RKO (cell line): ENCODE measurements at places on chromosomes 3 and 15.
A peak's percentile ranks its signal among the peaks of the same experiment; 100 is the strongest.

DNA sequence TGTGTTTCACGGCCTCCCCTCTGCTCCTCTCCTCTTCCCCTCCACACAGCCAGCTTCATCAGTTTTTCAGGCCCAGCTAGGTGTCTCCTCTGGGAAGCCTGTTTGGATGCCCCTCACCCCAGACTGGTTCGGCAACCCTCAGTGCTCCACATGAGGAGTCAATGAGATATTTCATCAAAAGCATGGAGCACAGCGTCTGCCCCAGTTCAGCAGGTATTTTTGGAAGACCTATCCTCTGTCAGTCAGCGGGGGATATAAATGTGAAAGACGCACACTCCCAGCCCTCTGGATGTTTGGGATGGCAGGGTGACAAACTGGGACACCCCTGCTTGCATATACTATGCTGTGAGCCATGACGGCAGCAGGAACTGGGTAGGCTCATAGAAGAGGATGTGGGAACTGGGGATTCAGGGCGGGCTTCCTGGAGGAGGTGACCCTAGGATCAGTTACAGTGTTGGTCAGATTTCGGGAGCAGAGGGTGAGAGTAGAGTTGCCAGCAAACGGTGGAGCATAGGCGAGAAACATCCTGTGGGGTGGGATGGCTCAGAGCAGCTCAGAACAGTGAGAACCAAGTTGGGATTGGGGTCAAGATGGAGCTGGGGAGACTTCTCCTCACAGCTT, 42.9 kb downstream of the PXYLP1 start:
- no peak for DNase-seq

DNA sequence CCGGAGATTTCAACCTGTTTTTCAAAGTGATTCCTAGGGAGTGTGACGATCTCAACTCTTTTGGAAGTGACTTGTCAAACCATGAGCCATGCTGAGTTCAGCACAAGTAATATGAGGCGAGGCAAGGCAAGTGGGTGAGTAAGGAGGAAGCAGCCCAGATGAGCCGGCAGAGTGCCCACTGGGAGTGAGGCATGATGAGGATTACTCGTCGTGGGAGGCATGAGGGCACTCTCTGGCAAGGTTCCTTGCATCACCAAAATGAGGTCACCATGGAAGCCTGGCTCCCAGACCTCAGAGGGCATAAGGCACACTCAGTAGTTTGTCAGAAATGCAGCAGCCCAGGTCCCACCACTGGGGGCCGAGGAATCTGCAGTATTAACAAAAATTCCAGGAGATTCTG, 636.1 kb downstream of the MAGI1 start:
- DNase-seq: peak; percentile 98

DNA sequence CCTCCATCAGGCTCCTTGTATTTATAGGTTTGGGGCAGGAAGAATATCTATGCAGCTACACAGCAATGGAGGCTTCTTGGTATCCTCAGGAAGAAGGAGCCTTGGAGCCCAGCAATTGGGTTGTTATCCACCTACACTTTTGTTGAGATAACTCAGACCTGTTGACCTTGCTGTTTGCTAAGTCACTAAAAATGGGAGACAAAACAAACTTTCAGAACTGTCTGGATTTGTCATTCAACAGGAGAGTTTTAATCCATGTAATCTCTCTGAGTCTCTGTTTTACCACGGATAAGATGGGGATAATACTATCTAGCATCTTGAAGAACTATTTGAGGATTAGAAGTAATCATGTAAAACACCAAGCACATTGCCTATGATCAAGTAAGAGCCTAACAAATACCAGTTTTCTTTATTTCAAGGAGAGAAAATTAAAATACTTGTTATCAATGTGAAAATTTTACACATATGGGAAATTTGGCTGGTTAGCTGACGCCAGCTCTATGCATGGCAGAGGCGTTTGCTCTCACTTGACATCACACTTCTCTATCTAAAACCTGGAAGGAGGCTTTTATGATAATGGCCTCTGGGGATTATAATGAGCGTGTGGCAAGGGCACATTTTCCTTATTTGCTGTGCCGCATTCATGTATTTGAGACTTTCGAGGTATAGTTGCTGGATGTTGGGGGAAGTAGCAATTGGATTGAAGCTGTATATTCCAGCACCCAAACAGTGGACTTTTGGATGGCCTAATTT, 215.6 kb downstream of the PDCD6IP start:
- DNase-seq: no peak

GRCh38 chr15:58840048-58840447, 68.9 kb downstream of the MINDY2 start:
- DNase-seq: no peak

- no peak for DNase-seq
These were observed 15.1 kb downstream of the EIF1B start for GRCh38 chr3:40324621-40325020.

DNA sequence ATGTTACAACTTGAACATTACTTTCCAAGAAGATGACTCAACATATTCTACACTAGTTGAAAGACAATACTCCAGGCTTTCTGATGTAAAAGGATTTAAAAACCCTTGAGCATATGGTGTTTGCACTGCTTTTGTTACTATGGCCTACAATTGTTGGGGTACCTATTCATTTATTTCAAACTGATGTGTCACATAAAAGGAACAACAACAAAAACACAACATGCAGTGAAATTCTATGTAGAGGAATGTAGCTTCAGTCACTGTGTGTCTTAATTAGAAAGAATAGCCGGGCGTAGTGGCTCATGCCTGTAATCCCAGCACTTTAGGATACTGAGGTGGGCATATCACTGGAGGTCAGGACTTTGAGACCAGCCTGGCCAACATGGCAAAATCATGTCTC, 1.6 kb downstream of the SPATA16 start:
- no peak for DNase-seq

GRCh38 chr3:169285057-169286033, 378.2 kb downstream of the MECOM start:
- no peak for DNase-seq

DNA sequence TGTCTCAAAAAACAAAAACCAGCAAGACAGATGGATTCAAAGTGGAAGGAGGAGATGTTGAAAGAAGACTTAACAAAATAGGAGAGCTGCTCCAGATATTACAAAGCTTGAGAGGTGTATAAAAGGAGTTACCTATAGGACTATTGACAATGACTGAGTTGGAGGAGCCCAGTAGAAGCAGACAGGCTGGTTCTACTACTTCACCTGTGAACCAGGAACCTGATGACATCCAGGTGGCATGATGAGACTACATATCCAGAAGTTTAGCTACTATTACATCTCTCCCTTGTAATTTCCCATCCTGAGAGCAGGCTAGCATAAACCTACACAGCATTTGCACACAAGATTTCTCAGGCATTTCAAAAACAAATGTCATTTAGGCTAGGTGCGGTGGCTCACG, 49.3 kb downstream of the CPEB1 start:
- DNase-seq: no peak

GRCh38 chr3:126348308-126348920, 8.8 kb downstream of the KLF15 start:
- DNase-seq: peak; percentile 24

- no peak for DNase-seq
These were observed 34.0 kb downstream of the BHLHE40 start for GRCh38 chr3:5013021-5013906.

DNA sequence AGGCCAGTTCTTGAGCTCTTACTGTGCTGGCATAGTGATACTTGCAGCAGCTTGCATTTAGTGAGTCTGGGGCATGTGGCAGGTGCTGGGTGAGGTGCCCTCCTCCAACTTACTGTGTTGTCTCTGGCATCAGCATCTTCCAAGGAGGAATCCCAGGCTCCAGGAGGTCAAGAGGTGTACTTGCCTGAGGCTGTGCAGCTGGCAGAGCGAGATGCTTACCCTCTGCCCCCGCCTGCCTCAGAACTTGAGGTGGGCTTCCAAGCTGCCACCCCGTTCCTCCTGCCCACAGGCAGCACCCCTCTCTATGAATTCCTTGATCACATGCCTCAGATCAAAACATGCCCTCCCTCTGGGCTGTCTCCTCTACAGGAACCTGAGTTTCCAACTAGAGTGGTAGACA, 86.0 kb downstream of the EEFSEC start:
- DNase-seq: no peak

DNA sequence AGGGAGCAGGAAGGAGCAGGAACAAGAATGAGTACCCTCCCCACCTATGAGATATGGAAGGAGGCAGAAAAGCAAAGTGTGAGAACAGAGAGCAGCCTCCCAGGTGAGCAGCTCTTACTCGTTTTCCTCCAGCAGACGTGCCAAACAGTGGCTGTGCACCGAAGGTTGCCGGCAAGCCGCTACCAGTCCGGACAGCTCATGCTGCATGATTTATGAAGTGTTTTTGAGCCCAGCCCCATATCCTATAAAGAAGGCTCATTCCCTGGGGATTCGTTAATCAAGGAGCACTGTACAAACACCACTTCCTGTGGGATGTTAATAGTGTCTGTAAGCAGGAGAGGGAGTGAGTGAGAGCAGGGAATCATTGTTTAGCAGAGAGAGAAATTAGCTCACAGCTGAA, 118.3 kb upstream of the FOXB1 start:
- DNase-seq: no peak

DNA sequence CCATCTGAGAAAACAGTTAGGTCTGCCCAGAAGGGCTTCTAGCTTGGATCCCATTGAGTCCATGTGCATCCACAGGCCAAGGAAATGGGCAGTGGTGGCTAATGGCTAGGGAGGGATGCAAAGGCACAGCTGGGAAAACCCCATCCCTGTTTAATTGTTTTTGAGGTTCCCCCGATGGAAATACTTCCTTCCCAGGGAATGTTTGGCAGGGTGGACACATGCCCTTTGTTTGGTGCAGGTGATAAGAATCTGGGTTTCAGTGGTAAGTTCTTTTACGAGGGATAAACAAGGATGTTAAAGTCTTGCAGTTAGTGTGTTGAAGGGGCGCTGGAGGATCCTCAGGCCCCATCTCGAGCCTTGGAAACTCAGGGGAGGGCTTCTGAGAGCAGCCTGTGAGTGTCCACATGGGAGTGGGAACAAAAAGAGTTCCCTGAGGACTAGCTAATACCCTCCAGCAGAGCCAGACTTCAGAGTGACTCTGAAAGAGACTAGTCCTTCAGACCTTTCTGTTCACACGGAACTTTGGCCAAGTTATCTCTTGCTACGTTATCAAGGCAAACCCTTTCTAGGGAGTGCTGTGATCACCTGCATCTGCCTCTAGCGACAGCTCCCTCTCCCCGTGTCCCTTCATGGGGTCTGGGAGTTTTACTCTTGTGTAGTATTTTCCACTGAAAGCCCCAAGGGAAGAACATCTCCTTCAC, 17.4 kb downstream of the PTPRG start:
- no peak for DNase-seq

- DNase-seq: peak; percentile 54
These were observed 1.3 kb downstream of the TOP2B start for GRCh38 chr3:25663347-25663868.
